ENCODE measurements at places on chromosomes 12 and 14.

GRCh38 chr12:82225871-82226270, 132.3 kb downstream of the CCDC59 start:
- DNase-seq: no peak

- DNase-seq: no peak
Measured at GRCh38 chr12:109946505-109946904, 46.4 kb downstream of the TCHP start.

- DNase-seq: no peak
Measured at GRCh38 chr14:93549595-93549994, 118.9 kb downstream of the UNC79 start.

- no peak for DNase-seq
Measured at GRCh38 chr12:52139579-52140062, 52.2 kb downstream of the KRT80 start.
